ENCODE measurements at places on chromosomes 2 and 18.

DNA sequence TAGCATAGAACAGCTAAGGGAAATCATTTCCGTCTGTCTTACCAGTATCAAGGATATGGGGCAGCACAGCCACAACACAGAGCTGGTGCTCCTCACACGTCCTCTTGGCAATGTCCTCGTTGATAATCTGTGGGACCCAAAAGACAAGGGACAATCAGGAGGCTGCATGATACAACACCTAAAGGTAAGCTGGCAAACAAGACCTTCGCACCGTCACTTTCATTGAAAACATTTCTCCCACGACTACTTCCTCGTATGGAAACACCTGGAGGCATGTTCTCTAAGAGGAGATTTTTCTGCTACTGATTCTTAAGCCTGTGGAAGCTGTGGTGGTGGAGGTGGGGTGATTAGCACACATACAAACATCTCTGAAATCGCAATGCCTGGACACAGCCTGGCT lies 23.7 kb downstream of the PDIA6 start:
- no peak for DNase-seq

GRCh38 chr2:20176760-20177159 lies 48.2 kb downstream of the SDC1 start:
- no peak for DNase-seq

GRCh38 chr2:237922641-237923361 lies 44.0 kb upstream of the UBE2F start:
- no peak for DNase-seq

DNA sequence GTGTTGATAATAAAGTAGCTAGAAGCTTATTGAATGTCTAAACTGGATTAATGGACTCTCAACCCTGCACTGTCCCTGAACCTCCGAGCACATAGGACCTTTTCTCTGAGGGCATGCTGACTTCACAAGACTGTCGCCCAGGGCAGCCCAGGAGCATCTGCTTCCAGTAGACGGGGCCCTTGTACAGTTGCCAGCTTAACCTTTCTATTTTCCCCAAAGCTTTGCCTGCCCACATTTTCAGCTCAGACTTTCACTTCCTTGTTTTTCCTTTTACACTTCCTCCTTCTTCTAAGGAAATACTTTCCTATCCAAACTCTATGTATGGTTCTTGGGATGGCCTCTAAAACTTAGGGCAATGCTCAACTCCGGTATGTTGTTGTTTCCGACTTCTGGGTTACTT lies 1.3 kb downstream of the VWA3B start:
- DNase-seq: peak; percentile 25

DNA sequence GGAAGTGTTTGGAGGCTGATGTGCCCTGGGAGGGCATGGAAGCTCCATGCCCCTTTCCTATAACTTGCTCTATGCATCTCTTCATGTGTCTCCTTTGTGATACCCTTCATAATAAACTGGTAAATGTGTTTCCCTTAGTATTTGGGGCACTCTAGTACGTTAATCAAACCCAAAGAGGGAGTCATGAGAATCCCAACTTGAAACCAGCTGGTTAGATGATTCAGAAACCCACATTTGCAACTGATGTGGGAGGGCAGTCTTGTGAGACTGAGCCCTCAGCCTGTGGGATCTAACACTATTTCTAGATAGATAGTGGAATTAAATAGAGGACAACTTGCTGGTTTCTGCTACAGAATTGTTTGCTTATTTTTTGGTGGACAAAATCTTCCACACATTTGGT lies 20.3 kb downstream of the ANKRD30B start:
- DNase-seq: no peak

GRCh38 chr2:194718881-194719280 lies 938.1 kb upstream of the SLC39A10 start:
- DNase-seq: no peak

GRCh38 chr2:100057901-100058261 lies 84.5 kb downstream of the AFF3 start:
- no peak for DNase-seq

GRCh38 chr2:235954888-235955480 lies 213.2 kb downstream of the GBX2 start:
- no peak for DNase-seq

GRCh38 chr2:38892819-38893218 lies 3.1 kb downstream of the ARHGEF33 start:
- no peak for DNase-seq

DNA sequence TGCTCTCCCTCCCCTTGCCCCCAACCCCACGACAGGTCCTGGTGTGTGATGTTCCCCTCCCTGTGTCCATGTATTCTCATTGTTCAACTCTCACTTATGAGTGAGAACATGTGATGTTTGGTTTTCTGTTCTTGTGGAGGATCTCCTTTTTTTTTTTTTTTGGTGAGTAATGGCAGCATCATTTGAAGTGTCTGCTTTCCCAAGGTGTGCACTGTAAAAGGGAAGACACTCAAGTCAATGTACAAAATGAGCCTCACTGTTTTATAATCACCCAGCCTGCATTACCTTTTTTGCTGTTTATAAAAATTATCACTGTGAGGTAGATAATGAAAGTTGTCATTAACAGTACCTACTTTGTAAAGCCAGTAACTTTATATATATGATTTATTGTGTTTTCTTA lies 56.9 kb downstream of the INSIG2 start:
- DNase-seq: no peak

DNA sequence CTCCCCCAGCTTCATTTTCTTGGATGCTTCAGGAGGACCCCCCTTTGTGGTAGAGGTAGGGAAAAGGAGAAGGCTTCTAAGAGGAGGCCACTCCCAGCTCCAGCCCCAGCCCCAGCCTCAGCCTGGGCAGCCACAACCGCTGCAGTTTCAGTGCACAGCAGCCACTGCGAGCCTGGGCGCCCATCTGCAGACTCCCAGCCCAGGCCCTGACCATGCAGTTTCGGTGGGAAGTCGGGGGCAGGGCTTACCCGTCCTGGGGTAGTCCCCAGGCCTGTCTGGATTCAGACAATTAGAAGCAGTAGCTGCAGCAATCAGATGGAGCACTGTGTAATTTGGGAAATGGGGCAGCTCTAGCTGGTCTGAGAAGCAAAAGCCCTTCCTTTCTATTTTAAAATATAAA lies 28.6 kb downstream of the ITM2C start:
- no peak for DNase-seq

Measured in CD4-positive, alpha-beta T cell treated with Interleukin-17A for 1 hour (primary cell).